DMS 273 treated with DMSO at 0.1 percent for 48 hours (cell line): ENCODE measurements at places on chromosomes 12 and 14.

DNA sequence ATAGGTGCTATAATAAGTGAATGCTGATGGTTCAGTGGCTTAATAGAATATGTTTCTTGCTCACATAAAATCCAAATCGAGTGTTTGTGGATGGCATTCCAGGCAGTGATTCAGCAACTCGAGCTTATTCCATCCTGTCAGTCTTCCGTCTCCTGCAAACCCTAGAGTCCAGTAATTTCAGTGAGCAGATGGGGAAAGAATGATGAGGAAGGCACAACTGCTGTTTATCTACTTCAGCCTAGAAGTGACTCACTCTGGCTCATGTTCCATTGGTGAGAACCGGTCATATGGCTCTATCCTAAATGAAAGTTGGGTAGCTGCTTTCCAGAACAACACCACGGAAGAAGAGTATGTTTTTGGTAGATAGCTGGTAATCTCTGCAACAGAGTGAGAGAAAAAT, 421.8 kb upstream of the PDE3A start:
- DNase-seq = peak; percentile 89

- no peak for DNase-seq
Observed at GRCh38 chr14:68922886-68923285, 56.2 kb downstream of the ACTN1 start.

DNA sequence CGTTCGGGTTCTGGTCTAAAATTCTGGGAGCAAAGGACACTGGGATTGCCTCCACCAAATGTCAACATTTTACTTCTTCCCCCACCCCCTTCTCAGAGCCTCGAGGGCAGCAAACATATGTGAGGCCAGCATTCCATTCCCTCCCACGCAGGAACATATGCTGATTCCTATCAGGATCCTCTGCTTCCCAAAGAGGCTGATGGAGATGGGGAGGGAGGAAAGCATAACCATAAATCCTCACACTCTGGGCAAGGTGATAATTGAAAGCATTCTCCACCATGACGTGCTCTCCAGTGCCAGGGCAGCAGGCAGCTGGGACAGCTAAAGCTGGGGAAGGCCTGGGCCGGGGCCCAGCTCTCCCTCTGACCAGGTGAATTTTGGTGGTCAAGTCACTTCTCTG, 395.0 kb downstream of the ZFP36L1 start:
- DNase-seq = peak; percentile 76

GRCh38 chr12:59304077-59304721, 291.6 kb upstream of the SLC16A7 start:
- no peak for DNase-seq

- no peak for DNase-seq
Observed at GRCh38 chr14:60165547-60165876, 314 bp upstream of the DHRS7 start.
